Skin of body (tissue), 3 donors: ENCODE measurements at places on chromosomes 4 and X. TPM values are rescaled to one million over a fixed set of nuclear protein-coding genes. Genes with fewer than 3 reads are reported as not detected.

CRMP1 gene
- 6.0 TPM for total RNA-seq

MAGEE2 gene
- not detected for total RNA-seq

MAEA gene
- 32.6 TPM for total RNA-seq

MEPE gene
- total RNA-seq, result not detected

CT47B1 gene
- not detected for total RNA-seq

DNA sequence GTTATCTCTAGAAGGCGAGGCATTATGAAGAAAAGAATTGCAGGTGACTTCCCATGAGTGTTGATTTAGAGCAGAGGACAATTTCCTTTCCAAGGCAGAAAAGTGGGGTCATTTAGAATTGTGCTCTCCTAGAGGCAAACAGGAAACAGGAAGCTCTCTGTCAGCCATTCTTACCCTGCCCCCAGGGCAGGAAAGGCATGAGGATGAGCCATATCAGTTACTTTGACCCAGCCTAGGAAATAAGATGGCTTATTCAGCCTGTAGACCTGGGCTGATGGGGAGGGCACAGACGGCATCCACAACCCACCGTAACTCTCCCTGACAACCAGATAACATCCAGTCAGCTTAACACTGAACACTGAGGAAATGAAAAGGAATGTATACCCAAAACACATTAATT, 88.8 kb upstream of the KDR start:
- no peak for DNase-seq

DNA sequence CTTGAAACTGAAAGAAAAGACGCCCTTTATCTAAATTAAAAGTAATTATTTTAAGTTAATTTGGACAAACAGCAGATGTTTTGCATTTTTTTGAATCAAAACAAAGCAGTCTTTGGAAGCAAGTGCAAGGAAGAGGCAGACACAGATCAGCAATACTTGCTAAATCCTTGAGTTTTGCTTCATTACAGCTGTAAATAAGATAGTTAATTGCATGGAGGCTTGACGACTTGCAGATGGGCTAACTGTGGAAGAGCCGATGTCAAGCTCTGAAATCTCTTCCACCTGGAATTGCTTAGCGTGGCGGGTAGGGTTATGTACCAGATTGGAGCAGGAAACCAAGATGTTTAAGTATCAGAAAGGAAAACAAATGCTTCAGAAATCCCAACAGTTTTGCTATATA, 148.8 kb downstream of the POLA1 start:
- DNase-seq, result no peak

DNA sequence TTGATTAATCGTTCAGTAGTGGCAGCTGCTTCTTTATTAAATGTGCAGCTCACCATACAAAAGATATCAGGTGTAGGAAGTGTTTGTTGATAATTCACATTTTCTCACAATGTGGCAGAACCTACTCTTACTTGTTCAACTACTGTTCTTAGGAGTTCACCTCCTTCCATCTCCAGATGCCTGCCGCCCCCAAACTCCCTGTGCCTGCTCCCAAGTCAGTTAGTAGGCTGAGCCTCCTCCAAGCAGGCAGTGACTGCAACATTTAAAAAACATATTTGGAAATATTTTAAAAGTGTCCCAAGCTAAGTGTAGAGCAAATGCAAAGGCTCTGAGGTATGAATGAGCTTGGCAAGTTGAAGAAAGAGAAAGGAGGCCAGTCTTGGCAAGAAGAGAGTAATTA, 100.2 kb downstream of the AFF2 start:
- DNase-seq, result no peak

GRCh38 chr4:59044286-59044900, 1934.2 kb upstream of the IGFBP7 start:
- DNase-seq, result no peak

- DNase-seq, result no peak
Measured at GRCh38 chr4:85268961-85269360, 206.0 kb upstream of the ARHGAP24 start.

DNA sequence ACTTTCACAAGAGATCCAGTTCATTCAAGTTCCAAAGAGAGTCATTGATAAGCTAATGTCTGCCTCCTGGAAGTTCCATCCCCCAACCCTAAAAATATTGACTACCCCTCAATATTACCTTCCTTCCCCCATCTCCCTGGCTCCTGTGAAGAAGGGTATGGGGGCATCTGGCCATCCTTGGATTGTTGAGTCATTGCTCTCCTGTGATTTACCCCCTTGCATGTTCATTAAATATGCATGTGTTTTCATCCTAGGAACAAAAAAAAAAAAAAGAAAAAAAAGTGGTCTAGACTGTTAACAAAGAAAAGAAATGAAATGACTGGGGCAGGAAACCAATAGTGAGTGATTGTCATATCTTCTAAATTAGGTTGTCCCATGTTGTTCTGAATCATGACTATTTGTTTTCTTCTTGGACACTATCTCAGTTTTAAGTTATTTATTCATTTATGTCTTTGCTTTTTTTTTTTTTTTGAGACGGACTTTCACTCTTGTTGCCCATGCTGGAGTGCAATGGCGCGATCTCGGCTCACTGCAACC, 51.9 kb upstream of the HUWE1 start:
- no peak for DNase-seq
